Cerebellum (tissue), 4 donors: ENCODE measurements at places on chromosomes 13 and 19.

GRCh38 chr19:31348481-31349159 lies 616 bp downstream of the TSHZ3 start:
- no peak for DNase-seq

DNA sequence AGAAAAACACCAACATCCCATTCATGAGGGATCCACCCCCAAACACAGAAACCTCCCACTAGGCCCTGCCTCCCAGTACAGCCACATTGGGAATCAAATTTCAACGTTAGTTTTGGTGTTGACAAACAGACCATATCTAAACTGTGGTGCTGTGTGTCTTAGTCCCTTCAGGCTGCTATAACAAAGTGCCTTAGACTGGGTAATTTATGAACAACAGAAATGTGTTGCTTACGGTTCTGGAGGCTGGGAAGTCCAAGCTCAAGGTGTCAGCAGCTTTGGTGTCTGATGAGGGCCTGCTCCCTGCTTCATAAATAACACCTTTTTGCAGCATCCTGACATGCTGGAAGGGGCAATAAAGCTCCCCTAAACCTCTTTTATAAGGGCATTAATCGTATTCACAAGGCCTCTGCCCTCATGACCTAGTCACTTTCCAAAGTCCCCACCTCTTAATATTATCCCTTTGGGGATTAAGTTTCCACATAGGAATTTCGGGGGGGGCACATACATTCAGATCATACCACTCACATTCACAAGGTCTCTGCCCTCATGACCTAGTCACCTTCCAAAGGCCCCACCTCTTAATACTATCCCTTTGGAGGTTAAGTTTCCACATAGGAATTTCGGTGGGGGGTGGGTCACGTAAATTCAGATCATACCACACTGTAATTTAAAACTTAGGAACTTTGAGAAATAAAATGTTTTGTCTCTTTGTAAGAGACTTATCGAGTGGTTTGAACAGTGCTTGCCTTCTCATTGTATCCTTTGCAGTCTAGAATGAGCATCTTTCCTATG lies 27.5 kb downstream of the ZNF507 start:
- no peak for DNase-seq

DNA sequence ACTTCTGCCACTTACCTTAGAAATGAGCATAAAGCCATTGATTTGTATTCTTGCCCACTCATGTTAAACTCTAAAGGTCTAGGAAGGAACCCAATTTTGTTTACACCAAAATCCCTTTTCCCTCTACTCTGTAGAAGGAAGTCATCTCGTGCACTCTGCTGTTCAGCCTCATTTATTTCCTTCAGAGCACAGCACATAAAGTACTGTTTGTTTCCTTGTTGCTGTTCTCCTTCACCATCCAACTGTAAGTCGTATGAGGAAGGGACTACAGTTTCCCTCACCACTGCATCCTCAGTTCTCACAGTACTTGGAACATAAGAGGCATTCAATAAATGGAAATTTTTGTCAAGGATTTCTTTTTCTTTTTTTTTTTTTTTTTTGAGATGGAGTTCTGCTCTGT lies 24.6 kb downstream of the CDADC1 start:
- no peak for DNase-seq

DNA sequence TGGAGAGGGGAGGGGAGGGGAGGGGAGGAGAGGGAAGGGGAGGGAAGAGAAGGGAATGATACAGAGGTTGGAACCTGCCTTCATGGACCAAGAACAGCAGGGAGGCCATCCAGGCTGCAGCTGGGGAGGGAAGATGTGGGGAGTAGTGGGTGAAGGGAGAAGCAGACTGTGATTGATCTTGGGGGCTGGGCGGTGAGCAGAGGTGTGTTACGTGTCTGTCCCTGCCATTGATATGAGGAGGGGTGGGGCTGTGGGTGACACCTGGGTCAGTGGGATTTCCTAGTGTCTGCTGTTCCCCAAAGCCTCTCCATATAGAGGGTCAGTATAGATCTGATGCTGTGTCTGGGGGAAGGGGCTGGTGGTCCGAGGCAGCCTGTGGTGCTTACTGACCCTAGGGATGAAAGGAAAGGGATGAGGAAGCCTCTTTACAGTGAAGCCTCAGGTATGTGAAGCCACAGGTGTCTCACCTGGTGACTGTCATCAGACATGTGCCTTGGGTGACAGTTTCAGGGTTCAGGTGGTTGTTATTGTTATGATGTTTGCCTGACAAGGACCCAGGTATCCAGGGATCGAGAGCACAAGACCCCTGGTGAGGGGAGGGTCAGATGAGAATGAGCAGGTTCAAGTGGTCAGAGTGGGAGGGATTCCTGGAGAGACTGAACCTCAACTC lies 18.7 kb upstream of the CEACAM1 start:
- DNase-seq, result no peak

GRCh38 chr13:90498096-90498495 lies 849.4 kb upstream of the MIR17HG start:
- DNase-seq, result no peak

- DNase-seq, result no peak
Measured at GRCh38 chr13:30976025-30976424, 43.6 kb downstream of the TEX26 start.
